ENCODE measurements at places on chromosomes 3 and 15. TPM values are rescaled to one million over a fixed set of nuclear protein-coding genes. Genes with fewer than 3 reads are reported as not detected.

The RYK gene
- 140 TPM for total RNA-seq

GRCh38 chr15:65254356-65254755 lies 32.3 kb downstream of the PARP16 start:
- H3K36me3 ChIP-seq: no peaks in the 10 kb centered on the region
- H3K4me1 ChIP-seq: peaks cover 25% of the 10 kb centered on the region
- no peak for DNase-seq
- H3K27me3 ChIP-seq: no peaks in the 10 kb centered on the region
- H3K27ac ChIP-seq: peak overlapping the region; percentile 95
- H3K4me3 ChIP-seq: no peak overlapping the region

The ZNF609 gene
- 59.6 TPM for total RNA-seq

DNA sequence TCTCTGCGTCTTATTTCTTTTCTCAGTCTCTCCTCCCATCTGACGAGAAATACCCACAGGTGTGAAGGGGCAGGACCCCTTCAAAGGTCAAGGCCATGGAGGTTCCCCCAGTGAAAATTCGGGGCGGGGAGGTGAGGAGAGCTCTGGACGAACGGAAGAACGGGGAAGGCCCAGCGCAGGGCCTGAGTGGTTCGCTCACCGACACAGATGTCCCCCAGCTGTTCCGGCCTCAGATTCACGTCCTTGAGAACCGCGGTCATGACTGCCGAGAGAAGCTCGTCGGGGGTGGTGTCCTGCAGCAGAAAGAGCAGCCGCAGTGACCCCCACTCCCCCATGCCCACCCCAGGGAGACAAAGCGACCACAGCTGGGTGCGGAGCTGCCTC lies 542 bp downstream of the ACAA1 start:
- no peaks in the 10 kb centered on the region for H3K4me1 ChIP-seq
- H3K4me3 ChIP-seq: peak overlapping the region; percentile 78
- no peaks in the 10 kb centered on the region for H3K36me3 ChIP-seq
- no peak for DNase-seq
- H3K27me3 ChIP-seq: no peaks in the 10 kb centered on the region

GRCh38 chr3:169232863-169233262 lies 430.6 kb downstream of the MECOM start:
- H3K4me3 ChIP-seq: no peak overlapping the region
- no peak for DNase-seq
- no peaks in the 10 kb centered on the region for H3K27me3 ChIP-seq
- no peaks in the 10 kb centered on the region for H3K36me3 ChIP-seq

The CSPG4 gene
- 54.3 TPM for total RNA-seq

- no peak overlapping the region for H3K4me3 ChIP-seq
- no peaks in the 10 kb centered on the region for H3K27me3 ChIP-seq
- no peak for DNase-seq
- no peaks in the 10 kb centered on the region for H3K4me1 ChIP-seq
- H3K36me3 ChIP-seq: no peaks in the 10 kb centered on the region
- H3K27ac ChIP-seq: no peak overlapping the region
Observed at GRCh38 chr15:30926161-30926560, 22.4 kb downstream of the FAN1 start.

GRCh38 chr3:14691239-14691638 lies 16.3 kb downstream of the C3orf20 start:
- H3K4me3 ChIP-seq: no peak overlapping the region
- H3K36me3 ChIP-seq: no peaks in the 10 kb centered on the region
- H3K4me1 ChIP-seq: no peaks in the 10 kb centered on the region
- DNase-seq: no peak
- no peaks in the 10 kb centered on the region for H3K27me3 ChIP-seq

DNA sequence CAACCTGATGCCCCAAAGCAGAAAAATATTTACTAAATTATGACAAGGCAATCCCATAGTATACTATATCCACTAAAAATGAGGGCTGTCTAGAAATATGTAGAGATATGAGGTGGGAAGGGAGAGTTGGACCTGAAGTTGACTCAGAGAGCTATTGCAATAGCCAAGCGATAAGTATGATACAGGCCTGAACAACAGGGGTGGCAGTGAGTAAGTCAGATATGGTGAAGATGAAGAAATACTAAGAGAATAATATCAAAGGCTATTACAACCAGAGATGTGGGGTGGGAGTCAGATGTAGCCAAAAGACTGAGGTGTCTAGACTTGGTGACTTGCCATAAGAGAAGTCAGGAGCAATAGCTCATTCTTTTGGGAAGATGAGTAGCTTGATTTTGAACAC lies 9.2 kb downstream of the HSPBAP1 start:
- H3K36me3 ChIP-seq: no peaks in the 10 kb centered on the region
- no peak overlapping the region for H3K4me3 ChIP-seq
- H3K27ac ChIP-seq: no peak overlapping the region
- no peaks in the 10 kb centered on the region for H3K4me1 ChIP-seq
- H3K27me3 ChIP-seq: no peaks in the 10 kb centered on the region

The BTLA gene
- total RNA-seq: not detected

GRCh38 chr3:16789344-16790120 lies 95.2 kb upstream of the PLCL2 start:
- no peak overlapping the region for H3K27ac ChIP-seq
- DNase-seq: no peak
- H3K4me3 ChIP-seq: no peak overlapping the region

- H3K27ac ChIP-seq: no peak overlapping the region
- no peaks in the 10 kb centered on the region for H3K36me3 ChIP-seq
- no peaks in the 10 kb centered on the region for H3K27me3 ChIP-seq
- DNase-seq: no peak
- H3K4me3 ChIP-seq: no peak overlapping the region
Observed at GRCh38 chr3:176590722-176591121, 606.6 kb downstream of the TBL1XR1 start.

GRCh38 chr15:68633231-68634121 lies 54.7 kb downstream of the CORO2B start:
- no peak for DNase-seq
- peaks cover 18% of the 10 kb centered on the region for H3K4me1 ChIP-seq
- H3K36me3 ChIP-seq: no peaks in the 10 kb centered on the region
- no peak overlapping the region for H3K27ac ChIP-seq

- no peak for DNase-seq
- H3K27me3 ChIP-seq: no peaks in the 10 kb centered on the region
- peak overlapping the region; percentile 86 for H3K4me3 ChIP-seq
- peak overlapping the region; percentile 81 for H3K27ac ChIP-seq
- no peaks in the 10 kb centered on the region for H3K36me3 ChIP-seq
Observed at GRCh38 chr3:53255423-53255774, 423 bp downstream of the TKT start.

The SLC28A2 gene
- total RNA-seq: not detected

- no peak overlapping the region for H3K4me3 ChIP-seq
- H3K4me1 ChIP-seq: no peaks in the 10 kb centered on the region
- H3K27me3 ChIP-seq: no peaks in the 10 kb centered on the region
- no peak overlapping the region for H3K27ac ChIP-seq
- no peaks in the 10 kb centered on the region for H3K36me3 ChIP-seq
Observed at GRCh38 chr15:71934446-71934845, 124.1 kb downstream of the NR2E3 start.

DNA sequence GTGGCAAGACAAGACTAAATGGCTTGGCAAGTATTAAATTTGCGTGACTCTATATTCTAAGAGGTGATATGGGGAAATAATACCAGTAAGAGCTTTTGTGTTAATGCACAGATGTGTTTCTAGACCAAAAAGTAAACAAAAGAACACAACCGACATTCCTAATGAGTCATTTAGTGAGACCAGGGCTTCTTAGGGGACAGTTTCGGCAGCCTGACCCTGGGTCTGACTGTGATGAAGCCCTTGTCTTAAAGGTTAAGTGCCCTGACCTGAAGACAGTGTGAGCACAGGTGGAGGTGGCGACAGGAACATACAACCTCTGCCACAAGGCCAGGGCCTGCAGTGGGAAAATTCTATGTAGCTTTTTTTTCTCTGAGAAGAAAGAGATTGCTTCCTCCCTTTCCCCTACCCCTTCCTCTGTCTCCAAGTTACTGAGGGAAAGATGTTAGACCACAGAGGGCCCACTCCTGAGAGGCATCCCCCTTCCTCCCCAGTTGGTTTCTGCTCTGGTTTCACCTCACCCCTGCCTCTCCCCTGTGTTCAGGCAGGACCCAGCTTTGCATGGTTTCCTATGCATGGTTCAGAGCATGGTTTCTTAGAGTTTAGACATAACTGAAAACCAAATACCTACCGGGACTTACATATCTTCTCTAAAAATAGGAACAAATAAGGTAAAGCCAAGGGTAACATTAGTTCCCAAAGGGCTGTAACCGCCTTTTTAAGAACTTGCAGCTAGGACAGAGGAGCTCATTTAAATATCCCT lies 24.8 kb upstream of the CMTM7 start:
- no peaks in the 10 kb centered on the region for H3K36me3 ChIP-seq
- no peak overlapping the region for H3K4me3 ChIP-seq
- no peak overlapping the region for H3K27ac ChIP-seq
- no peaks in the 10 kb centered on the region for H3K4me1 ChIP-seq
- H3K27me3 ChIP-seq: no peaks in the 10 kb centered on the region

- no peak overlapping the region for H3K27ac ChIP-seq
- no peak for DNase-seq
- H3K4me3 ChIP-seq: no peak overlapping the region
Observed at GRCh38 chr3:53171064-53171418, 10.0 kb downstream of the PRKCD start.

DNA sequence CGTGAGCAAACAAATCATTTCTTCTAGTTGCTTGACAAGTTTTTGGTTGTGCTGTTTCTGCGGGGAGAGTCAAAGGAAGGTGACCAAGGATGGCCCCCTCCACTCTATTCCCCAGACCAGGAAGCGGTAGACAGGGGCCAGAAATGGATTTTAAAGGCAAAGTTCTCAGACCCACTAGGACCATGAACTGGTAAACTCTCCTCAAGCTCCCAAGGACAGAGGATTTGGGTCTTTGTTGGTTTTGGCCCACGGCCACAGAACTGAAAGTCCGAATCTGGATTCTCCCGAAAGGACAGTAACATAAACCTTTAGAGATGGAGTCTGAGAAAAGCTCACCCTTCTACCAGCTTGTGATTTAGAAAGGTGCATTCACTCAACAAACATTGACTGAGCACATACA lies 85.9 kb upstream of the C2CD4B start:
- H3K36me3 ChIP-seq: no peaks in the 10 kb centered on the region
- no peak overlapping the region for H3K27ac ChIP-seq
- H3K4me1 ChIP-seq: no peaks in the 10 kb centered on the region
- DNase-seq: no peak
- H3K4me3 ChIP-seq: no peak overlapping the region

The ANKRD34C gene
- total RNA-seq: not detected

The NTRK3 gene
- 47.0 TPM for total RNA-seq

The GRK7 gene
- not detected for total RNA-seq

GRCh38 chr3:132499071-132499470 lies 81.8 kb downstream of the DNAJC13 start:
- H3K4me1 ChIP-seq: no peaks in the 10 kb centered on the region
- no peaks in the 10 kb centered on the region for H3K36me3 ChIP-seq
- H3K4me3 ChIP-seq: no peak overlapping the region
- H3K27me3 ChIP-seq: no peaks in the 10 kb centered on the region

DNA sequence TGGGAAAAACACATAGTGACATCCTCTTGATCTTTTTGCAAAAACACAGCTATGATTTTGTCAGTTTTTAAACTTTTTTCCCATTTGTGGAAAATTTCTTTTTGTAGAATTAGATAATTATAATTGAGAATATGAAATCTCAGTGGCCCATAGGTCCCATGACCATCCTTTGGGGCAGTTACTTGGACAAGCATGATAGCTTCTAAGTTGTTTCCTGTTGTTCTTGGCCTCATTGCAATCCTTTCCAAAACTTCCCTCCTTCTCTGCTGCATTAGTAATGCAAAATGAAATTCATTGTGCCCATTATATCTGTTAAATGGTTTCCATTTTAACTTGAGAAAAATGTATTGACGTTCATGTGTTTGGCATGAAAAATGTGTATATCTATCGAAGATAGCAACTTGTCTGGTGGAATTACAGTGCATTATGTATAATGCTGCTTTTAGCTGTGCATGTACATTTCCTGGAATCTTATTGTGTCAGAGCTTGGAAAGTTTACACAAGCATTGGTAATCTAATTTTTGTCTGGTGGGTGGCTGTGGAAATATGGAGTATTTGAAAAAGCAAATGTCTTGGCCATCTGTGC lies 70.0 kb downstream of the MDFIC2 start:
- H3K4me1 ChIP-seq: no peaks in the 10 kb centered on the region
- H3K4me3 ChIP-seq: no peak overlapping the region
- no peaks in the 10 kb centered on the region for H3K36me3 ChIP-seq
- H3K27me3 ChIP-seq: no peaks in the 10 kb centered on the region
- no peak for DNase-seq
- H3K27ac ChIP-seq: no peak overlapping the region

- H3K27ac ChIP-seq: no peak overlapping the region
- no peak overlapping the region for H3K4me3 ChIP-seq
- no peaks in the 10 kb centered on the region for H3K27me3 ChIP-seq
- DNase-seq: no peak
- no peaks in the 10 kb centered on the region for H3K4me1 ChIP-seq
- no peaks in the 10 kb centered on the region for H3K36me3 ChIP-seq
Observed at GRCh38 chr3:42088803-42089530, 2.2 kb upstream of the TRAK1 start.

GRCh38 chr3:10748040-10748439 lies 68.0 kb upstream of the SLC6A11 start:
- no peaks in the 10 kb centered on the region for H3K27me3 ChIP-seq
- no peak overlapping the region for H3K4me3 ChIP-seq
- DNase-seq: no peak
- H3K4me1 ChIP-seq: no peaks in the 10 kb centered on the region

GRCh38 chr15:38252481-38253350 lies at the start of gene SPRED1:
Gene SPRED1, plus strand, starts transcription at chr15:38252836. Its CDS starts 350 bp downstream, at chr15:38253186.
- H3K4me3 ChIP-seq: peak within 1 kb of the TSS; percentile 90
- H3K27ac ChIP-seq: peak within 1 kb of the TSS; percentile 100
- peak; percentile 73 for DNase-seq
- no peaks in the 10 kb centered on the region for H3K4me1 ChIP-seq
- no peaks in the 10 kb centered on the region for H3K36me3 ChIP-seq

DNA sequence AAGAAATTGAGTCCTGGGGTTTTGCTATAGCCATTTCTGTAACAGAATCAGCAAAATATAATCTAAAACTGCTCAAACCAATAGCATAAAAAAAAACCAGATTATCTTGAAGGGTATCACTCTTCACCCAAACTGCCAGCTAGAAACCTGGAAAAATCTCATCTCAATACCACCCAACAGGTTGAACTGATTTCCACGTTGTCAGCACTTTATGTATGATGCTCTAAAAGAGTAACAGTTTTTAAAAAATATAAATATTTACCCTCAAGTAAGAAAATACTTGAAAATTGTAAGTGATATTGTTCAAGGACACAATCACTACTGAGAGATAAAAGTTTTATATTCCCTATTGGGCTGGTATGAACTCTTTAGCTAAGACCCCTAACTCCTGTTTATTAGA lies 451.3 kb downstream of the EPHA3 start:
- no peaks in the 10 kb centered on the region for H3K27me3 ChIP-seq
- H3K27ac ChIP-seq: no peak overlapping the region

Measured in uterus (tissue), 4 donors.